Left renal pelvis (tissue), 4 donors: ENCODE measurements at places on chromosomes 16 and 17. TPM values are rescaled to one million over a fixed set of nuclear protein-coding genes. Genes with fewer than 3 reads are reported as not detected.
A peak's percentile ranks its signal among the peaks of the same experiment; 100 is the strongest.

Gene ZNF500
- 12.7 TPM for polyA plus RNA-seq

Gene NOTUM
- 2.7 TPM for polyA plus RNA-seq

Gene MYH3
- 5.8 TPM for polyA plus RNA-seq

Gene TBC1D3C
- polyA plus RNA-seq = 0.33 TPM

Gene CCL3
- polyA plus RNA-seq = 2.6 TPM

Gene FBXO39
- 0.08 TPM for polyA plus RNA-seq

- DNase-seq = no peak
Observed at GRCh38 chr17:42475121-42475520, 16.4 kb downstream of the ATP6V0A1 start.

DNA sequence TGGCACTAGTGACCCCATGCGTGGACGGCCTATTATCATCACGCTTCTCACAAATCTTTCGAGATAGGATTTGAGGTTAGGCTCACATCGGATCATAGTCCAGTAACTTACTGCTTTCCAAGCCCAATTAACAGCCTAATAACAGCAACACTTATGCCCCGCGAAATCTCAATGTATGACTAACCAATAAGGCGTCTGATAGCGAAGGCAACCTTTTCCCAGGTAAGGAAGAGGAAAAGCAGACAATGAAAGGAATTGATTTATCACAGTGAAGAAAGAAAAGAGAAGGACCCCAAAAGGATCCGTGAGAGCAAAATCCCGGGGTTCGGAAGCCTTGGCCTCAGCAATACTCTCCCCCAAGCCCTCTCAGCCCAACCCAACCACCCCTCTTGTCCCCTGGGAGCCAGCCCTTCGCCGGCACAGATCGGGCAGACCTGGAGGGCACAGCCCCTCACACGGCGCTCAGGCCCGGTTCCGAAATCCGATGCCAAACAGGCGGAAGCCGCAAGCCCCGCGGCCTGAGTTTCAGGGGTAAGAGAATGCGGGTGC lies 534 bp downstream of the GPATCH8 start:
- DNase-seq = no peak

DNA sequence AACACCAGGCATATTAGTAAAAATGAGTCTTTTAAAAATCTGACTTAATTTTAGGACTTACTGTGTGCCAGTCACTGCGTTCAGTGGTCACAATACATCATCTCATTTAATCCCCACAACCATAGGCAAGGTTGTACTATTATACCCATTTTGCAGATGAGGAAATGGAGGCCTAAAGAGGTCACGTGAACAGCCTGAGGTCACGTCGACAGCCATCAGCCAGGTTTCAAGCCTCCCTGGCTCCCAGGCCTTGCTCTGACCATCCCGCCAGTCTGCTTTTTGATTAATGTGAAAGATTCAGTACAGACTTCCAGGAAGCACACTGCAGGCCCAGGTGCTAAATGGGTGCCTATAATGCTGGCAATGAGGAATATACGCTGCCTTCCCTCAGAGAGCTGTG lies 86.3 kb upstream of the TOX3 start:
- DNase-seq = no peak

- no peak for DNase-seq
Observed at GRCh38 chr17:4425398-4425797, 8.3 kb upstream of the SPNS3 start.

GRCh38 chr16:56988161-56988947 lies 1.0 kb upstream of the NLRC5 start:
- no peak for DNase-seq

- no peak for DNase-seq
Observed at GRCh38 chr17:75721463-75722011, 278 bp downstream of the ITGB4 start.

DNA sequence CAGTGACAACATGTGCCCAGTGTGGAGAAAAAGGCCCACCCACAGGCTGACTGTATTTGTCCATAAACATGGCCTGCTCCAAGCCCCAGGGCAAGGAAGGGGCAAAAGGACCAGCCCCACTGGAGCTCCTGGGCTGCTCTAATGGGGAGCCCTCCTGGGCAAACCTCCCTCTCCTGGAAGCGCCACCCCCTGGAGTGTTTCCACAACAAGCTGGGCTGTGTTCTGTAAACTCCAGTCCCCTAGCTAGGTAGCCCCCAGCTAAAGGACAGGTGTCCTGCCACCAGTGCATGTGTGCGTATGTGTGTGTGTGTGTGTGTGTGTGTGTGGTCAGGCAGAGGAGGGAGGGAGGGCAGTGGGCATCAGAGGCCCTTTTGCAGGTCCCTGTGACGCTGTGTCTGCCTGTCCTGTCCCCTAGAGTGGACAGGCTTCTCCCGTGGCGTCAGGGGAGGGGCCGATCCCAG lies 11.3 kb upstream of the STAC2 start:
- no peak for DNase-seq

- DNase-seq = no peak
Observed at GRCh38 chr17:21842332-21843317, 150.3 kb downstream of the KCNJ18 start.

- no peak for DNase-seq
Observed at GRCh38 chr17:82269882-82270500, 3.5 kb downstream of the CSNK1D start.

DNA sequence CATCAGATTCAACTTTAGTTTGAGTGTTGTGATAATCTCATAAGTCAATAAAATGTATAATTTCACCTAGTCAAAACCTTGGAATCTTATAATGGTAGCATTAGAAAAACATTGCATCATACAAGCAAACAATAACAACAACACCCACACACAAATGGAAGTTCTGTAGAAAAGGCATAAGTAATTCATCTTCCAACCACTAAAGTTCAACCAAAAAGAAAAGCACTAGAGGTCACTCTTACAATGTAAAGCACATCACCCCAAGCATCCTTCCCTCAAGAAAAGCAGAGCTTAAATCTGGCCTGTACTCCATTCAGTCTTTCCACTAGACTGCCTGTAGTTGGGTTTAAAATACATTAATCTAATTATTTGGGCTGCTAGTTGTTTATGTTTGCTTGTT lies 1.8 kb downstream of the CNTNAP4 start:
- no peak for DNase-seq

GRCh38 chr16:9311303-9311954 lies 220.0 kb downstream of the HAPSTR1 start:
- DNase-seq = no peak

DNA sequence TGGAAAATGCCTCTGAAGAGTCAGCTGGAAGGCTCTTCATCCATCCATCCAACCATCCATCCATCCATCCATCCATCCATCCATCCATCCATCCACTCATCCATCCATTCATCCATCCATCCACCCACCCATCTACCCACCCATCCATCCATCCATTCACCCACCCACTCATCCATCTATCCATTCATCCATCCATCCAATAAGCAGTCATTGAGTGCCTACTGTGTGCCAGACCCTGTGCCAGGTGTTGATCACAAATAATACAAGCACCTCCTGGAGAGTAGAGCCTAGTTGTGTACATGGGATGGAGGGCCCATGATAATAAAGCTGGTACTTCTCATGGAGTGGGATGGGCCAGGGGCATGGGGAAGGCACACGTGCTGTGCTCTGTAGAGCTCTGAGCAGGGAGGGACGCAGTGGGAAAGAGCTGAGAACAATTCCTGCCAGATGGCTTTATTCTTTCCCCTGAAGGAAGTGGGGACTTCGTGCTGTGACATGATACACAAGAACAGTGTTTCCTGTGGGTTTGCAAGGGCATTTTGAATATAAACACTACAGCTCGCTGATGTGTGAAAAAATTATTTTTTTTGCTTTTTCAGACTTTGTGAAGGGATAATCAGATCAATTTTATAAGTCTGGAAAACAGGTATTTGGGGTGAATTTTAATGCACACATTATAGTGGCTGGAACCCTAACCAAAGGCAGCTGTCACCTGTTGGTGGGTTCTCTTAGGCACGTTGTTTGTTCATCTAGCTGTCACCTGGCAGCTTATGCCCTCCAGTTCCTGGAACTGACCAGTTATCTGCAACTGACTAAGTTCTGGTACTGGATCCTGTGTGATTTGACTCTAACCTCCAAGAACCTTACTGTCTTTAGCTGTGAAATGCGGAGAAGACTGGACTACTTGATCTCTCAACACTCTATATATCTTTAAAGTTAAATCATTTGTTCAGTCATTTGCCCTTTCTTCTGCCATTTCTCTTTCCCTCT lies 61.3 kb downstream of the PRKCB start:
- DNase-seq = no peak

DNA sequence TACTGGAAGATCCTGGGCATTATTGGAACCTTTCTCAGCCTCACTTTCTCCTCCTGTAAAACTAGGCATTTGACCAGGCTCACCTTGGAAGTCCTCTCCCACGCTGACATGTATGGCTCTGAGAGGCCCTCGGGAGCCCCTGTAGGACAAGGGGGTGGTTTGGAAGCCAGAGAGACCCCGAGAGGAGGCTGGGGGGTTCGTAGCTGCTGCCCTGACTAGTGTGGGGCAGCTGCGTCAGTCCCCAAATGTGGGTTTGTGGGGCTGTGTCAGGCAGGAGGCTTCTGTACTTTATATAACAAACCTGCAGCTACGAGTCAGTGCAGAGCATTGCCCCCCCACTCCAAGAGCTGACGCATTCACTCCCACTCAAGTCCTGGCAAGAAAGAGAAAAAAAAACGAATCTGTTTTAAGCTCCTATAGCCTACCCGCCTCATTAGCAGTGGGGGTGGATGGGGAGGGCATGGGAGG lies 1.8 kb downstream of the CX3CL1 start:
- no peak for DNase-seq

DNA sequence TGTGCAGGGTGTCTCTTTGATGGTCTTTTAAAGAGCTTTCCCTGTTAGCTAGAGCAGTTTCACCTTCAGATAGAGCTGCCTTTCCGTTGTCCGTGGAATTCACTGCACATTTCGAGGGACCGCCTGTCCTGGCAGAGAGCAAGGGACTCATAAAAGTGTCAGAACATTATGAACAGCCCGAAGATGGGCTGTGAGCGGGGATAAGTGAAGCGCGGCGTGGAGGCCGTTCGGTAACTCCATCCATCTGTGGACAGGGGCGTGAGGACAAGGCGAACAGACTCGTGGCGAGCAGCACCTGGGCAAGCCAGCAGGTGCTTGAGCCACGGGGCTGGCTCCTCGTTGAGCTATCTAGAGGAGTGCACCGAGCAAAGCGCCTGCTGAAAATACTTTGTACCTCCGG lies 371.2 kb downstream of the MAF start:
- peak; percentile 42 for DNase-seq

- DNase-seq = no peak
Observed at GRCh38 chr17:17528696-17529652, 32.8 kb upstream of the RASD1 start.
